ENCODE measurements at places on chromosomes 2 and 18. TPM values are rescaled to one million over a fixed set of nuclear protein-coding genes. Genes with fewer than 3 reads are reported as not detected.

The SNORC gene
- 2.5 TPM for total RNA-seq

The ALK gene
- not detected for total RNA-seq

The IL1R1 gene
- 3.7 TPM for total RNA-seq

The RAB6D gene
- total RNA-seq = not detected

The FRZB gene
- total RNA-seq = not detected

The RSAD2 gene
- 0.85 TPM for total RNA-seq

The ADCYAP1 gene
- total RNA-seq = not detected

The ANKRD29 gene
- not detected for total RNA-seq

The SRD5A2 gene
- total RNA-seq = not detected

The FAM117B gene
- total RNA-seq = 6.4 TPM

The KATNAL2 gene
- 0.82 TPM for total RNA-seq

The OXER1 gene
- not detected for total RNA-seq

The ZNF236 gene
- total RNA-seq = 13.4 TPM

The AQP12B gene
- total RNA-seq = not detected

The LYPD6 gene
- not detected for total RNA-seq

The SCN2A gene
- not detected for total RNA-seq

The CHAC2 gene
- 27.4 TPM for total RNA-seq

The IMPA2 gene
- 14.0 TPM for total RNA-seq

The MALT1 gene
- total RNA-seq = 33.1 TPM

The CROCC2 gene
- not detected for total RNA-seq

The INPP5D gene
- 51.0 TPM for total RNA-seq

The CHST9 gene
- total RNA-seq = not detected

The COLEC11 gene
- 0.24 TPM for total RNA-seq

The VAMP8 gene
- 94.4 TPM for total RNA-seq

The GREB1 gene
- 0.94 TPM for total RNA-seq

The FOXD4L1 gene
- total RNA-seq = 0.15 TPM
